ENCODE measurements at places on chromosomes 2 and 18. TPM values are rescaled to one million over a fixed set of nuclear protein-coding genes. Genes with fewer than 3 reads are reported as not detected.

RTP5 gene
- polyA plus RNA-seq: 0.09 TPM

CPLX4 gene
- polyA plus RNA-seq: 0.07 TPM

BOLL gene
- not detected for polyA plus RNA-seq

PPM1B gene
- 77.0 TPM for polyA plus RNA-seq

- DNase-seq: peak; percentile 38
These were observed 483.9 kb upstream of the DDX18 start for GRCh38 chr2:117330641-117331040.

- DNase-seq: peak; percentile 87
These were observed 106.4 kb upstream of the SMAD2 start for GRCh38 chr18:48036641-48037421.

- no peak for DNase-seq
These were observed 185.6 kb downstream of the AGAP1 start for GRCh38 chr2:235679471-235679870.

GRCh38 chr18:49690312-49690711 lies 123.0 kb downstream of the ACAA2 start:
- no peak for DNase-seq

DNA sequence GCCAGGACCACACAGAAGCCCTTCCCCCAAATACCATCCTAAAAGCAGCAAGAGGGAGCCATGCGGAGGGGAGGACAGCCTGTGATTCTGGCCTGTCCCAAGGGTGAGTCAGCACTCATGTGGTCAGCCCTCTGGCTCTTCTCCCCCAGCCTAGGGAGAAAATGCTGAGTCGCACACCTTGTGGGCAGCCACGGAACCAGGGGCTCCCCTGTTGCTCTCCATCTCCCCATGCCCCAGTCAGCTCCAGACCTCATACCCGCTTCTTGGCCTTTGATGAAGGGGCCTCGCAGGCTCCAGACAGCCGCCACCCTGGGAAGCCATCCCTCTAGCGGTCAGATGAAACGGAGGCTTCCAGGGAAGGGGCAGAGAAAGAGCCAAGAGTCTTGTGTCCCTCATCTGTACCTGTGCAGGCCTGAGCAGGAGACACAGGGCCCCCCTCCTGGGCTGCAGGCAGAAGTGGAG lies 181.3 kb upstream of the SIX2 start:
- DNase-seq: no peak

GRCh38 chr2:41580806-41581205 lies 467.0 kb upstream of the PKDCC start:
- no peak for DNase-seq
